ENCODE measurements at places on chromosomes 2 and 18. TPM values are rescaled to one million over a fixed set of nuclear protein-coding genes. Genes with fewer than 3 reads are reported as not detected.
A peak's percentile ranks its signal among the peaks of the same experiment; 100 is the strongest.

HOXD12 gene
- not detected for total RNA-seq

CXCR4 gene
- total RNA-seq, result not detected

EGR4 gene
- not detected for total RNA-seq

MEP1B gene
- total RNA-seq, result not detected

LYPD1 gene
- total RNA-seq, result 4.1 TPM

REG3G gene
- not detected for total RNA-seq

UPP2 gene
- 0.60 TPM for total RNA-seq

XDH gene
- total RNA-seq, result 0.23 TPM

STK11IP gene
- total RNA-seq, result 28.5 TPM

TRAK2 gene
- total RNA-seq, result 53.2 TPM

POTEI gene
- 0.07 TPM for total RNA-seq

DNA sequence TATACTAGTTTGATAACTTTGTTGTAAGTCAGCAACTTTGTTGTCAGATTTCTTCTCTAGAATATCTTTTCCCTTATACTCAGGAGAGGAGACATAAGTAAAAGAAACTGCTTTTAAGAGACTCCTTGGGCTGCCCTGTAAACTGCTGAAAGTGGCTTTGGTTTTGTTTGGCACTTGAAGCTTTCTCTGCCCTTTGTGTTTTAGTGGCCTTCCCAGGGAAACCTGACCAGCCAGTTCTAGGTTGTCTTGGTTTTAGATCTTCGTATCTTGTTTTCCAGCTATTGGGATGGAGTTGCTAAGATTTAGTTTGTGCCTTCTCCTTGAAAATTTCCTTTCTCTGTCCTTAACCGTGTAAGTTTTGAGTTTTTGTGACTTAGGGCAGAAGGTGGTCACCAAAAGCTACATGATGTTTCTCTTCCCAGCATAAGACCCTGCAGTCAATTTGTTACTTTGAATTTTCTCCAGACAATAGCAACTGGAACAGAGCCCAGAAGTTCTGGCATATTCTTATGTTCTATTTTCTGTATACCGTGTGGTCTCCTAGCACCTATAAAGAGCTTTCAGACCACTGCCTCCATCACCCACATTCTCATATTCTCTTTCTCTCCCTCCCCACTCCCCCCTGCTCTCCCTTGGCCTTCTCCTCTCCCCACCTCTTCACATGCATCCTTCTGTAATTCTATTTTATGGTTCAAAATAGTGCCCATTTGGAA lies 81.1 kb downstream of the BOLA3 start:
- peaks cover 11% of the 10 kb centered on the region for H3K4me1 ChIP-seq
- H3K4me3 ChIP-seq, result no peak overlapping the region
- no peaks in the 10 kb centered on the region for H3K27me3 ChIP-seq

- H3K36me3 ChIP-seq, result no peaks in the 10 kb centered on the region
- no peak for DNase-seq
- H3K4me3 ChIP-seq, result no peak overlapping the region
- peaks cover 3% of the 10 kb centered on the region for H3K27me3 ChIP-seq
- H3K27ac ChIP-seq, result no peak overlapping the region
Measured at GRCh38 chr2:132646540-132647108, 23.4 kb downstream of the LYPD1 start.

DNA sequence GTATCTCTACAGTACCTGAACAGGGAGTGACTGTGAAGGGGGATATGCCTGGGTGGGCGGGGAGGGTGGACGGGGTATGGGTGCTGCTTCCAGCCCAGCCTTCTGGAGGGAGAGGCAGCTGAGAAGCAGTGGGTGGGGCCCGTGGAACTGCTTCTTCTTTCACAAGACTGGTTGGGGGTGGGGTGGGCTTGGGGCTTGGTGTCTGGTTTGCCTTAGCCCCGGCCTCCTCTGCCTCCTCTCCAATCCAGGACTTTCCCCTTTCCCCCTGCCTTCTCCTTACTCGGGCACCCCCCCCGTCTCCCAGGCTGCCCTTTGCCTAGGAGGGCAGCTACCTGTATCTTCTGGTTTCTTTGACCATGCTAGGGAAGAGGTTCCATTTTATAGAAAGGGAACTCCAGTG lies 233.4 kb downstream of the DYSF start:
- no peak overlapping the region for H3K4me3 ChIP-seq
- DNase-seq, result peak; percentile 29
- H3K27me3 ChIP-seq, result no peaks in the 10 kb centered on the region
- peaks cover 12% of the 10 kb centered on the region for H3K4me1 ChIP-seq
- H3K36me3 ChIP-seq, result peaks cover 38% of the 10 kb centered on the region
- no peak overlapping the region for H3K27ac ChIP-seq

DNA sequence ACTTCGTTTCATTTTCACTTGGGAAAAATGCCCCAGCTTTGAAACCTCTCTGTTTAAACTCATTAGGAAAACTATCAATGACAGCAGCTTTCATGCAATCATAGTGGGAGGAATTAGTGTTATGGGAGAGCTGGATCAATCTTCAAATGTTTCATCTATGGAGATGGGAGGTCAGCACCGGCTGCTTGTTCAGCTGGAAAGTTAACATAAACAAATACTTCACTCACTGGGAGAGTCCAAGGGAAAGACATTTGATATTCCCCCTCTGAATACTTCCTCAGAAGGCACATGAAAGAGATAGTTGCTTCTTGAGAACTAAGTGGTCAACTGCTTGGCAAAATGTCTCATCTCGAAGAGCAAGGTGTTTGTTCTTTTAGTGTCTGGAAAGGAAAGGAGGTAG lies 7.3 kb downstream of the LYPD1 start:
- H3K4me3 ChIP-seq, result peak overlapping the region; percentile 15
- DNase-seq, result no peak
- H3K27me3 ChIP-seq, result peaks cover 19% of the 10 kb centered on the region
- peaks cover 13% of the 10 kb centered on the region for H3K4me1 ChIP-seq
- no peak overlapping the region for H3K27ac ChIP-seq
- no peaks in the 10 kb centered on the region for H3K36me3 ChIP-seq

DNA sequence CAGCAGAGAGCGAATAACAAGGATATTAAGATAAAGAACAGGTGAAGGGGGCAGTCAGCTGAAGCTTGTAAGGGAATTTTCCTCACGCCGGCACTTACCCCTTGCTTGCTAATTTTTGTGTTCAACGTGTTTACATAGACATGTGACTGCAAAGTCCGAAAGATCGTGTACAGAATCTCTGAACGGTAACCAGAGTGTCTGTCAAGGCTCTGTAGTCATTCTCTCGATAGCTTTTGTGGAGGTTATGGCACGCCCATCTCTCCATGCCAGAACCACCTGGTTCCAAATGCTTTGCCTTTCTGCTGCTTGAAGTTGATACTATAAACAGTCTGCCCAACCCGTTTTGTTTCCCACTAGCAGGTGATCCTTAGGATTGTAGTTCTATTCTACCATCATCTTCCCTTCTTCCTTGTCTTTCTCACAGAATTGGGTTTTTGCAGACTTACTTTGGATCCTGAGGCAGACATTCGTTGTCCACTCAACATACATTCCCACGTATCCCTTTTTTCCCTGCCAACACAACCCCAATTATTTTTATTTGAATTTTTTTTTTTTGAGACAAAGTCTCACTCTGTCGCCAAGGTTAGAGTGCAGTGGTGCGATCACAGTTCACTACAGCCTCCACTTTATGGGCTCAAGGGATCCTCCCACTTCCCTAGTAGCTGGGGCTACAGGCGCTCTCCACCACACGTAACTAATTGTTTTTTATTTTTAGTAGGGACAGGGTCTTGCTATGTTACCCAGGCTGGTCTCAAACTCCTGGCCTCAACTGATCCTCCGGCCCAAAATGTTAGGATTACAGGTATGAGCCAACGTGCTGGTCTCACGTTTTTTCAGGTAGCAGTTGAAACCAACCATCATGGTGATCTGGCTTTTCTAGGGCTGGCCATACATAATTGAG lies 1.3 kb upstream of the USP34 start:
- H3K4me1 ChIP-seq, result peaks cover 27% of the 10 kb centered on the region
- H3K27me3 ChIP-seq, result no peaks in the 10 kb centered on the region
- H3K36me3 ChIP-seq, result peaks cover 5% of the 10 kb centered on the region
- peak overlapping the region; percentile 90 for H3K4me3 ChIP-seq
- DNase-seq, result no peak

DNA sequence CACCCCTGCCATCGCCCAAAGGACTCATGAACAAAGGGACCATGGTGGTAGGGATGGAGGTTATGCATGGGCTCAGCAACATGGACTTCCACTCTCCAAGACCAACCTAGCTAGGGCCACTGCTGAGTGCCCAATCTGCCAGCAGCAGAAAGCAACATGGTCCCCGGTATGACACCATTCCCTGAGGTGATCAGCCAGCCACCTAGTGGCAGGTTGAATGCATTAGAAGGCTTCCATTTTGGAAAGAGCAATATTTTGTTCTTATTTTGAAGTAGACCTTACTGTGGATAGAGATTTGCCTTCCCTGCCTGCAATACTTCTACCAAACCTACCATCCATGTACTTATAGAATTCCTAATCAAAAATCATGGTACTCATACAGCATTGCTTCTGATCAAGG lies 99.8 kb downstream of the METTL4 start:
- H3K36me3 ChIP-seq, result no peaks in the 10 kb centered on the region
- no peaks in the 10 kb centered on the region for H3K4me1 ChIP-seq
- no peak for DNase-seq

GRCh38 chr2:8437228-8437948 lies 244.5 kb upstream of the ID2 start:
- peaks cover 2% of the 10 kb centered on the region for H3K27me3 ChIP-seq
- peaks cover 7% of the 10 kb centered on the region for H3K4me1 ChIP-seq
- no peak overlapping the region for H3K4me3 ChIP-seq
- no peaks in the 10 kb centered on the region for H3K36me3 ChIP-seq
- no peak overlapping the region for H3K27ac ChIP-seq

- no peak overlapping the region for H3K27ac ChIP-seq
- DNase-seq, result no peak
- peaks cover 15% of the 10 kb centered on the region for H3K36me3 ChIP-seq
- no peaks in the 10 kb centered on the region for H3K27me3 ChIP-seq
- H3K4me1 ChIP-seq, result peaks cover 2% of the 10 kb centered on the region
Measured at GRCh38 chr18:62085756-62086155, 101.1 kb downstream of the PIGN start.

- H3K36me3 ChIP-seq, result no peaks in the 10 kb centered on the region
- peaks cover 39% of the 10 kb centered on the region for H3K4me1 ChIP-seq
- H3K4me3 ChIP-seq, result no peak overlapping the region
- no peaks in the 10 kb centered on the region for H3K27me3 ChIP-seq
- no peak for DNase-seq
- H3K27ac ChIP-seq, result peak overlapping the region; percentile 42
Measured at GRCh38 chr2:188303363-188304031, 11.8 kb downstream of the GULP1 start.

GRCh38 chr18:79778291-79778791 lies 19.4 kb upstream of the KCNG2 start:
- peaks cover 43% of the 10 kb centered on the region for H3K27me3 ChIP-seq
- DNase-seq, result no peak
- no peak overlapping the region for H3K27ac ChIP-seq
- no peaks in the 10 kb centered on the region for H3K4me1 ChIP-seq
- H3K4me3 ChIP-seq, result no peak overlapping the region
- peaks cover 3% of the 10 kb centered on the region for H3K36me3 ChIP-seq

- no peaks in the 10 kb centered on the region for H3K27me3 ChIP-seq
- H3K4me3 ChIP-seq, result no peak overlapping the region
- no peak overlapping the region for H3K27ac ChIP-seq
- peaks cover 3% of the 10 kb centered on the region for H3K36me3 ChIP-seq
Measured at GRCh38 chr2:23399674-23400261, 14.8 kb downstream of the KLHL29 start.

GRCh38 chr2:26975102-26975501 lies 4.7 kb downstream of the MAPRE3 start:
- H3K4me3 ChIP-seq, result no peak overlapping the region
- no peak for DNase-seq
- H3K27me3 ChIP-seq, result no peaks in the 10 kb centered on the region
- no peaks in the 10 kb centered on the region for H3K36me3 ChIP-seq
